NCI-H748 treated with DMSO at 0.1 percent for 48 hours (cell line): ENCODE measurements at places on chromosomes 12 and 14.

GRCh38 chr12:68003777-68004176 lies 14.5 kb downstream of the IFNG-AS1 start:
- DNase-seq = no peak

GRCh38 chr12:53067074-53067992 lies 11.9 kb downstream of the SPRYD3 start:
- no peak for DNase-seq

DNA sequence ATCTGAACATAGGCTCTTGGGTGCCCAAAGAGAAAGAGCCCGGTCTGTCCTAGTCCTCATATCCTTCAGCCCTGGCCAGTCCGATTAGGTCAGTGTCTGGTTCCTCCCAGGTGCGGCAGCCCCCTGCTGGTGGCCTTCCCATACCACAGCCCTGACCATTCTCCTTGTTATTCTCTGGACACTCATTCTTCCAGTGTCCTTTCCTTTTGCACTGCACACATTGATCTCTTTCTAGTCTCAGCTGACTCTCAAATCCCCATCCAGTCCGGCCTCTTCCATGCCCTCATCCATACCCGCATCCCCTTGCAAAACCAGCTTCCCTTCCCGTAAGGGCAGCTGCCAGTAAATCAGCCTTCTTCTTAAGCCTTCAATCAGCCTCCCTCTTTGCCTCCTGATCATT lies 1316.3 kb downstream of the TMEM121 start:
- no peak for DNase-seq

DNA sequence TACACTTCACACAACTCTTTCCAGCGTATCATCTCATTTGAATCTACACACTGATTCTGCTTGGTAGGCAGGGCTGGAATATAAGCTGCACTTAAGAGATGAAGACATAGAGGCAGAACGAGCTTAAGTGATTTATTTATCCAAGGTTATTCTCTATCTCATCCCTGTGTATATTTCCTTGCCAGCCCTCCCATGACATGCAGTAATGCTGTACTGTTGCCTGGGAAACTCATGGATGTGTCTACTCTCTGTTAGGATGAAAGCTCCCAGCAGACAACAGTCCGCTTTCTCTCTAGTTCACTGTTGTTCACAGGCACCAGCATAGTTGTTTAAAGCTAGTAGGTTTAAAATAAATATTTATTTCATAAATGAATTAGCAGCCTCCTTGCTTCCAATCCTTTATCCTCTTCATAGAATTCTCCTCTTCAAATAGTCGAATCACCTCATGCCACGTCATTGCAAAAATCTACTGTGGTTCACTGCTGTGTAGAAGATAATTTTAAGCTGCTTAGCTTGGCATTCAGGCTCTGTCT lies 25.4 kb downstream of the FGF6 start:
- no peak for DNase-seq

DNA sequence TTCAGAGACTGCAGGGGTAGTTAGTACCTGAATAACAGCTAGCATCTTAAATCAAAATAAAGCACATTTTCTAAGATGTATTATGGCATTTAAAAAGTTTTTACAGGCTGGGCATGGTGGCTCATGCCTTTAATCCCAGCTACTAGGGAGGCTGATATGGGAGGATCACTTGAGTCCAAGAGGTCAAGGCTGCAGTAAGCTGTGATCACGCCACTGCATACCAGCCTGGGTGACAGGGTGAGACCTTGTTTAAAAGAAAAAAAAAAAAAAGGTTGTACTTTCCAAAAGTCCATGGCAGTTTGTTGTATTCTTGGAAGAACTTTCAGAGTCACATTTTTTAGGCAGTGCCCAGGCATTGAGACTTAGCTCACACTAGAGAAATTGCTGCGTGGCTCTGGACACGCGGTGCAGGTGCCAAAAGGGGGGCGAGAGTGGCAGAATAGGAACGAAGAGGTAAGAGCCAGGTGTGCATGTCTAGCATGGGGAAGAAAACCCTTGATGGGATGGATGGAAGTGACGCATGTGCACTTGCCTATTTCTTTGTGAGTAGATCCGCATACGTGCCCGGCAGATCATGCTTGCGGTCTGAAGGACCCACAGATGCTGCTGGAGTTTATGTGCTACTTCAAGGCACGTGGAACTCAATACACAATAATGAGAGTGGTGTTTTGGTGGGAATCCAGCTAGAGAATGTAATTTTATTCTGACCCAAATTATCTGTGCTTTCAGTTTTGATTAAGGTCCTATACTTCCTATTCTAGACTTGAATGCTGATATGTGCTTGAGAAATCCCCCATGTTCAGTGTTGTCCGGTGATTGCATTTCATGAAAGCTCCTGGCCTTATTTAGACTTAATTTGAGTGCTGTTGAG lies 11.9 kb downstream of the ANKRD13A start:
- DNase-seq = no peak

GRCh38 chr12:119008691-119009221 lies 27.4 kb downstream of the SRRM4 start:
- DNase-seq = peak; percentile 63

DNA sequence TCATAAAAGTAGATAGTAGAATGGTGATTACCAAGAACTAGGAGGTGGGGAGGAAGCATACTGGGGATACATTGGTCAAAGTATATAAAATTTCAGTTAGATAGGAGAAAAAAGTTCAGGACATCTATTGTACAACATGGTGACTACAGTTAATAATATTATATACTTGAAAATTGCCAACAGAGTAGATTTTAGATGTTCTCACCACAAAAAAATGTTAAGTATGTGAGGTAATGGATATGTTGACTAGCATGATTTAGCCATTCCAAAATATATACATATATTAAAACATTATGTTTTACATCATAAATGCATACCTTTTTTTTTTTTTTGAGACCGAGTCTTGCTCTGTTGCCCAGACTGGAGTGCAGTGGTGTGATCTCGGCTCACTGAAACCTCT lies 31.0 kb downstream of the TMEM116 start:
- no peak for DNase-seq

DNA sequence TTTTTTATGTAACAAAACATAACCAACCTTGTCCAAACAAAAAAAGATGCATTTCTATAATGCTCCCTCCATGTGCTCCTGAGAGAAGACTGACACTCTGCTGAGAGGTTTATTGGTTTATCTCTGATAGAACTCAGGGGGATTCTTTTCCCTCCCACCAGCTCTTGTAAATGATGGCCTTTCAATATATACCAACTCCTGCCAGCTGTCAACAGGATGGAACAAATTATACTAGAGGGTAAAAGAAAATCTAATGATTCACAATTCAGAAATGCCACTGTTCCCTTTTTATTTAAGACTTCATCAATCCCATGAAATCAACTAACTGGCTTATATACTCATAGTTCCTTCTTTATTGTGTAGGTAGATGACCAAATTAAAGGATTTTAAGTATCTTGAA lies 25.4 kb downstream of the PSMC1 start:
- DNase-seq = no peak

DNA sequence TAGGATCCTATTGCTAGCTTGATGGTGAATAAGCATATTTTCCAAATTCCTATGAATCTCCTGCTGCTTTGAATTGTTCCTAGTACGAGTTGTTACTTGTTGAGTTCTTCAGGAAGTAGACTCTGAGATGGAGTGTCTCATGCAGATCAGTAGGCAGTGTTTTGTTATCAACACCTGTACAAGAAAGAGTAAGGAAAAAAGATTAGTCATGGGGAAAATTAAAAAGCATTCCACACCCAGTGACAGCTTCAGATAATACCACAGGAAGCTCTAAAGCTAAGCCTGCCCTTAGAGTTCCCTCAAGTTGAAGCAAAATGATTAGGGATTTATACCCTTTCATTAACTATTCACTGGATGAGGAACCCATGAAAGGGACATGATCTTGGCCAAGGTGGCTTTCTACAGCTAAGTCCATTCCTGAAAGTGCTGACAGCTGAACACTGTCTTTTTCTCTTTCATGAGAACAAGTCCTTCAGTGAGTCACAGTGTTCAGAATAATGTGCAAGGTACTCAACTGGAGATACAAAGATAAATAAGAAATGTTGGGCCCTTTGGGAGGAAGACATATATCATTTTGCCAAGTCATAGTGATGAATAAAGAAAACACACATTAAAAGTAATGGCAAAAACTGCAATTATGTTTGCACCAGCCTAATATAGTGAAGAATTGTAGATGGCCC lies 49.1 kb downstream of the CCER1 start:
- no peak for DNase-seq

- DNase-seq = no peak
These were observed 213.4 kb upstream of the EGLN3 start for GRCh38 chr14:34164162-34164864.

DNA sequence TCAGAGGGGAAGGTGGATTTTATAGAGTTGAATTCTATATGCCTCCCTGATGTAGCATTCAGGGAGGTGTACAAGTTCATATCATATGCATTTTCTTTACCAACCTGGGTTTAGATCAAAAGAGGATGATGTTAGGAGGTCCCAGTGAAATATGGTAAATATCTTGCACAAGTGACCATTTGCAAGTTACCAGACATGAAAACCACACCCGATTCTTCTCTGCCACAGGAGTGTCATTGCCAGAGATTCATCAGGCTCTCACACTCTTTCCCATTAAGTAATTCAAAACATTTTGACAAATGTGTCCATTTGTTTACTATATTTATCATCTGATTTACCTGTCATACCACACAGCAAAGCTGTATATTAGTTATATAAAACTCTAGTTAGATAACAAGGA lies 44.0 kb downstream of the VCPKMT start:
- DNase-seq = no peak

DNA sequence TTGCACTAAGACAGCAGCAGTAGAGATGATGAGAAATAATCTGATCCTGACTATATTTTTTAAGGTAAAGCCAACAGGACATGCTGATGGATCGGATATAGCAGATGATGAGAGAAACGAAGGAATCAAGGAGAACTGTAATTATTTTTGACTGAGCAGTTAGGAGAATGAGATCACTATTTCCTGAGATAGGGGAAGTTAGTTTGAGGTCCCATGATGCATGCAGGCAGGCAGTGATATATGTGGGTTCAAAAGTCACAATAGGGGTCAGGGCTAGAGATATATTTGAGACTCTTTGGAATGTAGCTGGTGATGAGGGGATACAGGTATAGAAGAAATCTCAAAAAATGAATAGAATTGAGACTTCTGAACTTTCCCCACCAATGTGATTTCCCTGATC lies 107.6 kb downstream of the GTF2A1 start:
- no peak for DNase-seq

GRCh38 chr14:78088916-78089315 lies 81.3 kb upstream of the NRXN3 start:
- no peak for DNase-seq

DNA sequence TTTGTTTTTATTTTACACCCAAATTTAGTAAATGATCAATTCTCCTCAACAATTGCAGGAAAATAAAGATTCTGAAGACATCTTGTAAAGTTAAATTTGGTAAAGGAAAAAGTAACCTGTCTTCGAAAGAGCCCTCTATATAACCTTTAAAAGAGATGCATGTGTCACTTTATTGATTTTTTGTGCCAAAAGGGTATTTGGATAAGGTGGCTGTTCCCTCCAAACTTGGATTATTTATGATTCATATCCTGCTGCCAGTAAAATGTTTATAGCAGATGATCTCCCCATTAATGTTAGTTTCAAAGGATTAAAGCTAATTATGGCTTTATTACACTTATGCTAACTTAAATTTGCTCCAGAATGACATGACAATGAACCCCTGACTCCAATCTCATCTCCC lies 98.8 kb downstream of the DUSP6 start:
- DNase-seq = no peak

DNA sequence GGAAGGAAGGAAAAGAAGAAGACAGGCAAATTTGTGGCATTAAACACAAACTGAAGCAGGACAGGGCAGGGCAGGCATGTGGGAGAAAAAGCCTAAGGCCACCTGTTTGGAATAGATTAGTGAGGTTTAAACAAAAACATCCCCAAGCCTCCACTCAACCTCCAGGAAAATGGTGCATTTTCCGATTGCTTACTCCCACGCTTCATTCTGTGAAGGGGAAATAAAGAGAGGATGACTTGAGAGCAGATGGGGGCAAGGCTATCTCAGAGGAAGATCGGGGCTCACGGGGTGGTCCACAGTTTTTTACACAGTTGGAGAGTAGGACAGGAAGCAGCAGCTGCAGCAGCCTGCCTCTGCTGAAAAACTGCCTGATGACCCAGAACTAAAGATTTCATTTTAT lies 250.9 kb downstream of the DUSP6 start:
- no peak for DNase-seq

DNA sequence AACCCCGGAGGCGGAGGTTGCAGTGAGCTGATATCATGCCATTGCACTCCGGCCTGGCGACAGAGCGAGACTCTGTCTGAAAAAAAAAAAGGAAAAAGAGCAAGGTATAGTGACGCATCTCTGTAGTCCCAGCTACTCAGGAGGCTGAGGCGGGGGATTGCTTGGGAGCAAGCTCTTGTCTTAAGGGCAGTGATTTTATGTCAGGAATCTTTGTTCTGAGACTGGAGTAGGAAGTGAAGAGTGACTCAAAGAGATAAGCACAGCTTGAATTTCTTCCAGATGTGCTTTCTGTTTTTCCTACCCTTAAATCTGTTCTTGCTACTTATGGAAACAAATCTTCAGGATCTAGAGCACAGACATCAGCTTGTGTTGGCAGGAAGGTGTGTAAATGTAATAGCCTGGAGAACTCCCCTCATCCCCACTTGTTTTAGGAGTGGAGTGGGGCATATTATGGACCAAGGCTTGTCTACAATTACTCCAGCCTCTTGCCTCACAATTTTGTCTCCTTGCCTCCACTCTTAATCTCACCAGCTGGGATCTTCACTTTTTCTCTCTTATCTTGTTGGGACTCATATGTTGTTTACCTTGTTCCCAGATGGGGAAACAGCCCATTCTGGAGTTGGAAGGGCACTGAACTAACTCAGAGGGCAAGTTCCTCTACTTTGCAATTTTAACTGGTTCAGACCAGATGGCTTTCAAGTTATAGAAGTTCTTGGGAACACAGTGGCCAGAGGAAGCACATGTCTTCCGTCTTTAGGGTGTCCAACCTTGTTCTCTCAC lies 7.5 kb downstream of the TMED2 start:
- DNase-seq = no peak

DNA sequence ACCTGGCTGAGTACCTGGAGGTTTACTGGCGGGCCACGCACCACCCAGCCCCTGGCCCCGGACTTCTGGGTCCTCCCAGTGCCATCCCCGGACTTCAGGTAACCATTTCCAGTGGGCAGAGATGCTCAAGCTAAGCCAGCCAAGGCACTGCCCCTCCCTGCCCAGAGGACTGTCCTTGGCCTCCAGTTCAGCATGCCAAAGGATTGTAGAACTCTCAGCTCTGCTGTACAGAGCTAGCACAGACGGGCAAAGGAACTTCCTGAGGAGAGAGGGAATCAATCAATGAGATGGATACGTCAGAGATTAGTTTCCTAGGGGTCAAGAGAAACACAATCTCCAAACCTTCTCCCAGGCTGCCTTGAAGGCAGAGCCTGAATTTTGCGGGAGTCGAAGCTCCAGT lies 8.7 kb downstream of the CACNB3 start:
- no peak for DNase-seq

GRCh38 chr12:120249266-120249874 lies 16.2 kb downstream of the PXN start:
- no peak for DNase-seq
